ENCODE measurements at places on chromosomes 7 and 10.

- DNase-seq: no peak
These were observed at the start of gene PTN for GRCh38 chr7:137343281-137343841. Gene PTN (minus strand): TSS chr7:137343733. CDS start chr7:137254973, 88,760 bp downstream.

DNA sequence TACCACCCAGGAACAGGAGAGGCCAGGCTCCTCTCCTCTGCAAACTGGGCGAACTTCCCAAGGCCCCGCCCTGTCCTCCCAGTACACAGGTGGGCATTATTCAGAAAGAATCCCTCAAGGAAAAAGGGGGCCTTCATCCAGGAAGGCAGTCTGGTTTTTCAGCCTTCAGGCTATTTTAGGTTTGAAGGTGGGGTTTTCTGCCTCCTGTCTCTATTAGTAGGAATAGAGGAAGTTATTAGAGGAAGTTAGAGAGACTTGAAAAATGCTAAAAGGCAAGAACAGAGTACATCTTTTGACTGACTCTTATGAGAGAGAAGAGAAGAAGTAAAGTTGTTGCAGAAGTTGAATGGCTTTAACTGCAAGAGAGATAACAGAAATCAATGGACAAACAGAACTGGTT is 250.9 kb upstream of the SORCS1 start:
- DNase-seq: no peak

DNA sequence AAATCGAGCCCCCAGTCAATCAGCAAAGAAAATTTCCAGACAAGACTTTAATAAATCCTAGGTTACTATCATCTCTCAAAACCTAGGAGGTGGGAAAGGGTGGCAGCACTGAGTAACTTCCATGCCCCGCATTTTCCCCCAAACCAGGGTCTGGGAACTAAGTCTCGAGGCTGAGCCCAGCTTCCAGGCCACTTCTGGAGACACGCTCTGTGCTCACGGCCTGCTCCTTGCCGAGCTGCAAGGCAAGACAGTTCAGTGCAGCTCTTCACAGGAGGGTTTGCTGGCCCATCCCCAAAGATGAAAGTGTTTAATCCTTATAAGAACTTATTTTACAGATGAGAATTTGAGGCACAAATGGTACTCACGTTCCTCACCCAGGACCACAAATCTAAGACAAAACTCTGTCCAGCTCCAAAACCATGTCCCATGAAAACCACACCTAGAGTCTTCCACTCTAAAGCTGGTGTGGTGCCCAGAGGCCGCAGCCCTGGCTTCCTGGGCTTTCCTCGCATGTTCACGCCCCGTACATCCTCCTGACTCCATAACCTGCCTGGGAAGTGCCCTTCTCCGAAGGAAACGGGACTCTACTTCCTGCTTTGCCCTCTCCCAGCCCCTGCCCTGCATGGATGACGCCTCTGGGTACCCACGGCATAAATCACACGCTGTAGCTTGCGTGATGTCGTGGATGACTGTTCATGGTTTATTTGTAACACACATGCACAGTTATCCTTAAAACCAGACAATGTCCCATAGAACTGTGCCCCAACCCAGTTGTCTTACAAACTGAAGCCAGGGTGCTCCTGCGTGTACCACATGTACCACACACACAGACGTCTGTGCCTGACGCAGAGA is 201.2 kb downstream of the DIP2C start:
- DNase-seq: no peak

DNA sequence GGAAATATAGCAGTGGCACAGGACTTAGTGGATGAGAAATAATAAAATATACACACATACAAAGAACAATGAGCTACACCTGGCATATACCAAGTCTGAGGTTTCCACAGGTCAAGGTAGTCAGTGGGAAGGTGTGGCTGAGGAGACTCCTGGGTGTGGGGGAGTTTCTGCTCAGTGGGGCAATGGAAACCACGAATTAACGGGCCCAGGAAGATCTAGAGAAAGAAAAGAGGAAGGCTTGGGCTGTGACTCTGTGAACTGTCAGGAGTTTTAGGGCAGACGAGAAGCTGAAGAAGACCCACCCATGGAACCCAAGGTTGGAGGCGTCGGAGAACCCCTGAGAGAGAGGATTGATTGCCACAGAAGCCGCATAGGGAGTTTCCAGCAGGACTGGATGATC is 196.5 kb downstream of the HERPUD2 start:
- no peak for DNase-seq

DNA sequence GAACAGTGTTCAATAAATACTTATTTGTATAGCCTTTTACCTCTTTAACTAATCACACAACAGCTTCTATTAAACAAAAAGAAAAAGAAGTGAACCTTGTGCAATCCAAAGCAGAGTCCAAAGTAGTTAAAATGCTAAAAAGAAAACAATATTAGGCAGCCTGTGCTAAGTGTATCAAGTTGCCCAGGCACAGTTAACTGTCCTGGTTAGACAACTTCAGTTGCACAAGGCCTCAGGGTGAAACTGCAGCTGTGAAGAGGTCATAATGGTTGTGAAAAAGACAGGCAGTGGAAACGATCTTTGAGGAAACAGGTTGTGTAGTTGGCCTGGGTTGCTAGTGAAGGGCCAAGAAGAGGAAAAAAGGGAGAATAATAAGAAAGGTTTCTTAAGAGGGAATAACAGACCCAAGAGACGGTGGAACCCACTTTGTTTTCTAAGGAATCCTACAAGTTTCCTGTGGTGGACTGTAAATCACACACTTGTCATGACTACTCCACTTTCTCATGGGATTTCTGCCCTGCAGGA is 6.0 kb upstream of the CROT start:
- DNase-seq: no peak

- no peak for DNase-seq
These were observed 98.4 kb upstream of the HABP2 start for GRCh38 chr10:113454341-113455061.

GRCh38 chr7:137316648-137317353 is 26.7 kb downstream of the PTN start:
- no peak for DNase-seq

- DNase-seq: no peak
These were observed 156.0 kb downstream of the ZNF33B start for GRCh38 chr10:42482411-42482810.

- no peak for DNase-seq
These were observed 61.8 kb upstream of the EEPD1 start for GRCh38 chr7:36090976-36091873.
